Activated CD8-positive, alpha-beta memory T cell treated with anti-CD3 and anti-CD28 coated beads for 4 hours (primary cell): ENCODE measurements at places on chromosomes 7 and 10.

- DNase-seq: no peak
These were observed 550 bp upstream of the ANK3 start for GRCh38 chr10:60390224-60390626.

GRCh38 chr7:33883671-33883965 lies 21.7 kb upstream of the BMPER start:
- DNase-seq: no peak

DNA sequence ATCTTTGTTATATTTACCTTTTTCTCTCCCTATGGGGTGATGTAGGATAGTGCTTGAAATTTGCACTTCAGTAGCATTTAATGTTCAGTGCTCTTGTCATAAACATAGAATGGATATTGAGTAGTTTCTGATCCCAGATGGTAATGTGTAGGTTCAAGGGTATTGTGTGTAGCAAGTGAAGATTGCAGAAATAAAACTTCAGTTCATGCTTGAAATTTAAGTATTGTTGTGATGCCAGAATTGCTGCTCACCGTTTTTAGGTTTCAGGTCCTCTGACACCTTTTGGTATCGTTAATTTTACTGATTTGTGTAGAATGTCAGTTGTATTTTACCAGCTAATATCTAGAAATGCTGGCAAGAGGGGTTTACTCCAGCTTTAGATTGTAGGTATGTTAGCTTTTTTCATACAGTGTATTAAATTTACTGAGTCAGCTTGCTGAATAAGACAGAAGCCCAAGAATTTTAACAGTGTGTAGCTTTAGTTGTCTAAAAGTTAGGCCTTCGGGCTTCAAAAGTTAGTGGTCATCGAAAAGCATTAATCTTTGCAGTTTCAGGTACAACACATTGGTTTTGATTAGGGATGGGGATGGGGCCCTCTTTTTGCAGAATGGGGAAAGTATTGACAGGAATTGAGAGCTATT lies 1.9 kb downstream of the PTEN start:
- DNase-seq: no peak

GRCh38 chr10:79053481-79054202 lies 15.1 kb upstream of the ZMIZ1 start:
- no peak for DNase-seq

GRCh38 chr10:6014241-6014761 lies 37.0 kb upstream of the IL15RA start:
- peak; percentile 39 for DNase-seq

GRCh38 chr10:108411206-108411605 lies 1246.7 kb upstream of the SORCS1 start:
- DNase-seq: no peak

- no peak for DNase-seq
These were observed 26.7 kb upstream of the CAMK1D start for GRCh38 chr10:12322583-12323131.

DNA sequence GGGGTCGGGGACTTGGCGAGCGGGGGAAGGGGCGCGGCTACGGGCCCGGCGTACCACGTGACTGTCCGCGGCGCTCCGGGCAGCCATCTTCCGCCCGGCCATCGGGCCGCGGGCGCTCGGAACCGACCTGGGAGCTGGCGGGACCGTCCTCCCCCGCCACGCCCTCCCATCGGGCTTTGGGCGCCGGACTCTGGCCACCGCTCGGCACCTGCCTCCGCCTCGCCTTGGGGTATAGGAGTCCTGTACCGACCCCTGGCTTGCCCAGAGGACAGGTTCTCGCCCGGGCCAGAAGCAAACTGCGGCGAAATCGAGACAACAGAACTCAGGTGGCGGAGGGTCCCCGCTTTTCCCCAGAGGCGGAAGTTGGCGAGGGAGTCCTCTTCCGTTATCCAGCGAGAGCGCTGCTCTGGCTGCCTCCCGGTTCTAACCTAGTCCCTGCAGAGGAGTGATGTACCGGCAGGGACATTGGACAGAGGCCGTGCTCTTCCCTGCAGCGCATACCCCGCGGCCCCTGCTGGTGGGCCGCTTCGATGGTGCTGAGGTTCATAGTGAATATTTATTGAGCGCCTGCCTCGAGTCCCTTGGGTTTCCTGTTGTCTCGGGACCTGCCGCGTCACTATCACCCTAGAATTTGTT lies 1.2 kb upstream of the SGMS1 start:
- peak; percentile 35 for DNase-seq

DNA sequence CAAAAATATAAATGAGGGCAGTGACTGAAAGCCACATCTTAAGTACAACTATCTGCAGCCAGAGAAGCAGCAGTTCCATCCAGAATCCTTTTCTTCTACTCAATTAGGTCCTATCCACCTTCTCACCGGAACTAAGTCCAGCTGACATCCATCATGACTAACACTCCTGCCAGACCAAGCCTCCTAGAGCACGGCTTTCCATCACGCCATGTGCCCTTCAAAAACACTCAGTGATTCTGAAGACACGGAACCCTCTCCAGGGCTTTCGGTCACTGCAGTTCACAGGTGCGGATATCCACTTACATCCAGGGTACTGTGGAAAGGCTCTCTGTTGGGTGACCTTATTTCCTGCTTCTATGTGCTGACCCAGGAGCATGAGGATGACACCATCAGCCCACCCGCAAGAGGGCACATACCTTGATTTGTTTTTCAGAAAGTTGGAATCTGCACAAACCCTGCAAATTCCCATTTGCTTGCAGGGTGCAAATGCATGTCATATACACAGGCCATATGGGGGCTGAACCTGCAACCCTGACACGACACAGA lies 64.3 kb downstream of the FAM171A1 start:
- no peak for DNase-seq

- DNase-seq: no peak
These were observed 51.2 kb upstream of the SORCS1 start for GRCh38 chr10:107215681-107216080.

DNA sequence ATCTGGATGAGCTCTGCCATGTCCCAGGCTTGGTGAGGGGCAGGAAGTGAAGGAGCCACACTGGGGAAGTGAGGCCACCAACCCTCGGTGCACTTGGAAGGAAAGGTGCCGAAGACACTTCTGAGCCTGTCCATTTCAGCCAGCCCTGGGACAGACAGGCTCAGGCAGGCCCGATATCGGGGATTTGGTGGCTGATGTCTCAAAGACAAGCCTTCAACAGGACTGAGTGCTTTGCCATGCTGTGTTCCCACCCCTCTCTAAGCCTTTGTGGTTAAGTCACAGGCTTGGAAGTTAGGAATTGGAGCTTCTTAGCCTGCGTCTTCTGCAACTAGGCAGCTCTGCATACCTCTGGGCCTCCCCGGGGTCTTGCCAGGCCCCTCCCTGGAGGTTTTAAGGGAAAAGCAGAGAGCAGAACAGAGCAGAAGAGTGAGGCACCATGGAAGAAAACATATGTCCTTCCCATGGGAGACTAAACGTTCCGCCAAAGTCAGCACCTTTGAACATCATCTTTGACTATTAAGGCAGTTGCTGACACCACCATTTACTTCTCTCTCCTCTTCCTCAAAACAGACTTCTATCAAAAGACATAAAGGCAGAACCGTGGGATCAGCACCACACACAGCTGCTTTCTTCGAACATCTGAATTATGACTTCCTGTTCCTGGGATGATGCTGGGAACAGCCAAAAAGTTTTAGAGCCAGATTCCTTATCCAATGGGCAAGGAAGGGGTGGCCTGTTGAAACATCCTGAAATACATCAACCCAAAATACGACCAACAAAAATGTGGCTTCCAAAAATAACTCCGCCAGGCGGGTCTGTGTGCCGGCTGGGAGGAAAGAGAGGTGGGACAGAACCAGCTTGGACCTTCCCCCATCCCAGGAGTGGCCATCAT lies 71.8 kb downstream of the AFAP1L2 start:
- no peak for DNase-seq

DNA sequence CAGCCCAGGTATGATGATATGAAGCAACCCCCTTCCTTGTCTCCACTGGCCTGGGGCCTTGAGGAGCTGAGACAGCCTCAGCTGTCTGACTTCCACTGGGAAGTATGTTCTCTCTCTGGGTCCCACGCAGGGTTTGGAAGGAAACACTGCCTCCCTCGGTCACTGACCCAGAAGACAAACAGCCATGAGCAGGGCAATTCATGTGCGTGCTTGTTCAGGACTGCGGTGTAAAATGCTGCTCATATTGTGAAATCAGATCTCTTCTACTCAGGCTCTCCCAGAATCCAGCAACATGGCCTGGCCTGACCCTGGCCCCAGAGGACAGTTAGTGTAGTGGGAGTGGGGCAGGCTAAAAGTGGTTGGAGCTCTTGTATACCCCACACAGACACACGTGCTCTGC lies 2.8 kb downstream of the CLCN1 start:
- no peak for DNase-seq

- DNase-seq: peak; percentile 3
These were observed 40.3 kb downstream of the NRCAM start for GRCh38 chr7:108415821-108416536.

DNA sequence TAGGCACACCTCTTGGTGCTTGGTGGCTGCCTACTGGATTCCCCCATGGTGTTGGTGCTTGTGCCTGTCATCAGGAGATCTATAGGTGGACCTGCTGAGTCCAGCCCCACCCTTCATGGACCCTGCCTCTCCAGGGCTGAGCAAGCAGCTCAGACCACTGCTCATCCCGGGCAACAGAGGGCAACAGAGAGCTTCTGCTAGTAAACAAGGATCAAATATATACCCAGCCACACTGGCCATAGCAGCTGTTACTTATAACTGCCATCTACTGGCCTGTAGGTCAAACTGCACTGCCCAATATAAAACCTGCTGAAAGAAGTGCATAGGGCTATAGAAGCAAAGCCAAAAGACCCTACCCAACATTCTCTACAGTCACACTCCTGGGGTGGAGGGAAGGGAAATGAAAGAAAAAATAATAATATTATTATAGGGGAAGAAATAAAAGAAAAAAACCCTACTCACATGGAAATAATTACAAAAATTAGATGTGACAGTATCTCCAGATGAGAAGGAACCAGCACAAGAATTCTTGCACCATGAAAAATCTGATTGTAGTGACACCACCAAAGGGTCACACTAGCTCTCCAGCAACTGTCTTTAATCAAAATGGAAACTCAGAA lies 54.9 kb upstream of the ZNF800 start:
- DNase-seq: peak; percentile 15

- DNase-seq: no peak
These were observed 160.8 kb upstream of the WNT16 start for GRCh38 chr7:121167971-121168370.

DNA sequence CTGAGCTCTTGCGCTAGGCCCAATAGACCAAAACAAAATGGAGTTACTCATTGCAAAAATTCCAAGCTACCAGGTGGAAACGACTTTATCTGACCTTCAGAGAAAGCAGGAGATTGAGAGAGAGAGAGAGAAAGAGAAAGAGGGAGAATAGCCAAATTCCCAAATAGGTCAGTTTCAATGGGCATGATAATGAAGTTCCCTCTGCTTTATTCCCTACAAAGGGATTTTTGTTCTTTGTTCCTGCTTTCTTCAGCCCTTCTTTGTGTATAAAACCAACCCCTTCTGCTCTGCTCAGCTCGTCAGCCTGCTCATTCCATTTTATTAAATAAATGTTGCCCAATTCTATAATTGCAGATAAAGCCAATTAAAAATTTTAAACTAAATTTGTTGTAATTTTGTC lies 45.0 kb upstream of the GPR37 start:
- DNase-seq: no peak

DNA sequence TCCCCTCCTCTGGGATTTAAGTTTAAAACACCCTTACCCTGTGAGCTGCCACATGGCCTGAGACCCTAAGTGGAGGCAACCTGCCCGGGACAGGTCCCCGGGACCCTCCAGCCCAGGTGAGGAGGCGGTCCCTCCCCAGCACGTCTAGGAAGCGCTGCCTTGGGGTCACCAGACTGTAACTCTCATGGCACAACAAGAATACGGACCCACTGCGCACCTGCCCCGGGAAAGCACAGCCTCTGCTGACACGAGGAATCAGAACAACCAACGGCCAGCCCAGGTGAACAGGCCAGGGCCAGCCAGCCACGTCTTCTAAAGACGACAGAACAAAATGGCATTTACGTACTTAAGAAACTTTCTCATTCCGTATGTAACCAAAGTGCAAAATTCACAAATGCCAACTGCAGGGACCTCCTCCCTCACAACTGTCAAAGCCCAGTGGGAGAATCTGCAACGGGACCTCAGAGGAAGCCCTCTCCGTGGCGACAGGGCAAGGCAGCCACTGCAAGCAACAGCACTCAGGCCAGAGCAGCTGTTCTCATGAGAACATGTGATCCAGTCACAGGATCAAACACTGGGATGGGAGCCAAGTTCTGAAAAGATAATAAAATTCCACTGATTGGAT lies 208.4 kb downstream of the DIP2C start:
- no peak for DNase-seq

- DNase-seq: no peak
These were observed 109.4 kb downstream of the PPP1R17 start for GRCh38 chr7:31796375-31796774.

DNA sequence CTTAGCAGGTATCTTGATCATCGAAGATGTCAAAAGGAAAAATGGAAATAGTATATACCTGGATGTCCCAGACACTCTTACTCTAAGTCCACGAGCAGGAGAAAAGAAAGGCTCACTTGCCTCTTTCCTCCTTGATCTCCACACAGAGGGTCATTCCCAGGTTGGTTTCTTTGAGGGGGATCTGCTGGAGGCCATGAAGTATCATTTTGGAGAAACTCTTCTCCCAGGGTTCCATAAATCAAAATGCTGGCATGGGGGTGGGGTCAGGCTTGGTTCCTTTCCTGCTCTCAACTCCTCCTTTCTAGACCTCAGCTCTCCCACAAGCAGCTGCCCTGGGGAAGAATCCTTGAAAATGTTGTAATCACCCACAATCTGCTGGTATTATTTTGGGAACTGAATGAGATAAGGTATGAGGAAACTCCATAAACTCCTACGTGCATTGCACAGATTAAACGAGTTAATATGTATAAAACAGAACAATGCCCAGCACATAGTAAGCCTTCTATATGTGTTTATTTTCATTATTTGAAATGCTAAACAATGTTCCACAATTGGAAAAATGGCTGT lies 54.4 kb downstream of the PRKCQ start:
- no peak for DNase-seq

DNA sequence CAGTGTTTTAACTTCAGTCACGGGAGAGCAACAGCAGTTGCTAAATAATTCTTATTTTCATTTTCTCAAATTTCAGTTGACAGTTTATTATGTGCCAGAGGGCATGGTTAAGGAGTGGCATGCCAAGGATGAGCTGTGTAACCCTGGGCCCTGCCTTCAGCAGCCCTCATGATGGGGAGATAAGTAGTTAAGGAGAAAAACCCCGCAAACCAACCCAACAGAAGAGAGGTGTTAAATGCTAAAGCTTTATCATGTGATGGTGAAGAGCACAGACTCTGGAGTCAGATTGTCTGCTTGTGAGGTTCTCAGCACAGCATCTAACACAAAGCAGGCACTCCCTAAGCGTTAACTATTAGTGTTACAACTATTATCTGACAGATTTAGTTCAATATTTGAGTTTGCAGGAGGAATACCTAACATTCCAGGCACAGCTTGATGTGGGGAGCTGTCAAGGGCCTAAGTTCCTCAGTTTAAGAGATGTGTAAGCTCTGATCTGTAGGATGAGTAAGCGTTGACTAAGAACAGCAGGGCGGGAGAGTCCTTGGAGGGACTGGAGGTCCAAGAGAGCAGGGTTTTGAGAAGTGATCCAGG lies 29.6 kb downstream of the STAM start:
- no peak for DNase-seq
